ENCODE measurements at places on chromosomes 3 and 15.

- DNase-seq = no peak
These were observed 11.3 kb upstream of the KNL1 start for GRCh38 chr15:40582726-40583246.

DNA sequence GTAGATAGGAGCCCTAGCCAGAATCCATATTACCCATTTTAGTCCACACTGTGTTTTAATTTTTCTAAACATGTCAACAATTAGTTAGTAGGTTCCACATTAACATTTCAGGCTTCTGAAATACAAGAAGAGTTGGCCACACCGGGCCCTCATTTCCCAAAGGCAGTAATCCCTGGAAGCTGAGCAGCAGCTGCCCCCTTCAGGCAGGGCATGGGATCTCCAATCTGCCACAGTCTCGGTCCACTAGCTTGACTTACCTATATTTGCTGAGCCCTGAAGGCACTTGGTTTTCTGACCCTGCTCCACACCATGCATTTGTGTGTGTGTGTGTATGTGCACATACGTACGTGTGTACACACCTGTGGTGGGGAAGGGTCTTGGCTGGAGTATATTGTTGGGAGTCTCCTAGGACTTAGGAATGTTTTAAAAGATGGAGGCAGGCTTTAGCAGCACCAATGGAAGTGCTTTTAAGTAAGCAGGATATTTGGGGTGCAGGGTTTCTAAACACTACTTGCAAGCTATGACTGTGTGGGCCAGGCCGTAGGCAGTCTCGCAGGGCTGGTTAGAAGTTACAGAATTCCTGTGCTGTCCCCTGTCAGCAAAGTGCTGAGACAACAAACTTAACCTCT lies 71.2 kb upstream of the SOX14 start:
- DNase-seq = no peak

GRCh38 chr15:27127815-27128570 lies 157.0 kb downstream of the GABRG3 start:
- no peak for DNase-seq

- no peak for DNase-seq
These were observed 50.9 kb downstream of the ABHD2 start for GRCh38 chr15:89138999-89139612.

- DNase-seq = no peak
These were observed 14.6 kb upstream of the TFRC start for GRCh38 chr3:196096382-196096953.

GRCh38 chr3:189586941-189587663 lies 44.1 kb upstream of the TP63 start:
- no peak for DNase-seq
